Thyroid gland (tissue), 4 donors: ENCODE measurements at places on chromosomes 12 and 14.

GRCh38 chr14:55085060-55085660, 33.7 kb downstream of the MAPK1IP1L start:
- no peak for DNase-seq

GRCh38 chr12:123801573-123802178, 39.6 kb downstream of the DNAH10 start:
- no peak for DNase-seq

- no peak for DNase-seq
These were observed 238.8 kb downstream of the PPFIA2 start for GRCh38 chr12:81520064-81520945.

DNA sequence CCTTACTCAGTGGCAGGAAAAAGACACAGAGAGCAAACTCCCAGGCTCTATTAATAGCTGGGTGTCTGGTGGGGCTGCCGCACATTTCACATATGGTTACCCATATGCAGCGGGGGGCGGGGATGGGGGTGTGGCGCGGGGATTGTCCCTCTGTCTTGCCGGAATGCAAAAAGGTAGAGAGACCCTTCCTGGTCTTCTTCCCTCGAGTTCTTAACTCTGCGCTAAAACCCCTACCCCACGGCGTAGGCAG, 1.7 kb downstream of the PRMT8 start:
- no peak for DNase-seq
